ENCODE measurements at places on chromosomes 3 and 15.

- DNase-seq = no peak
Measured at GRCh38 chr15:57550640-57551039, 41.1 kb upstream of the MYZAP start.

DNA sequence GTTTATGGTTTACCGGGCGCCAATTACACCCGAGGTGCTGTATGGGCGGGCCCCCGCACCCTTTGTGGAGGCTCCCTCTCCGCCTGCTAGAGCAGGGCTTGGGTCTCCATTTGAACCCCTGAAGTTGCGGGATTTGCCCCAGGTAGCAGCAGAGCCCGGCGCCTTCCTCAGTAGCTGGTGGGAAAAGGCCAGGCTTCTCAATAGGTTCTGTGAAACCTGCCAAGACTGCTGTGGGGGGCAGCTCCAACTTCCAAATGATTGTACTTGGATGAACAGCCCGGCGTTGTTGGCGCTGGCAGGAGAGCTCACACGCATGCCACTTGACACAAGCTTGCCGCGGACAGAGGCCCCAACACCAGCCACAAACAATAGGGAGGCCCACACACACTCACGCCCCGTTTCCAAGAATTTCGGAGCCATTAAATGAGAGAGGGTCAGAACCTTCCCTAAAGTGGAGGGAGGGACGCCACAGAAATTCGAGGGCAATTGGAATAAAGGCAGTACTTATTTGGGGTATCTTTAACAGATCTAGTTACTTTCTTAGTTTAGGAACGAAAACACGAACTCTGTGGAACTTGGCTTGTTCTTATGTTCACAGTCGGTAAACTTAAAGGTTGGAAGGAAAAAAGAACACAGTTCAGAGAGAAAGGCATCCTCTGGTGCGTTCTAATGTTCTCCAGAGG is 1.4 kb downstream of the EPHB3 start:
- no peak for DNase-seq

DNA sequence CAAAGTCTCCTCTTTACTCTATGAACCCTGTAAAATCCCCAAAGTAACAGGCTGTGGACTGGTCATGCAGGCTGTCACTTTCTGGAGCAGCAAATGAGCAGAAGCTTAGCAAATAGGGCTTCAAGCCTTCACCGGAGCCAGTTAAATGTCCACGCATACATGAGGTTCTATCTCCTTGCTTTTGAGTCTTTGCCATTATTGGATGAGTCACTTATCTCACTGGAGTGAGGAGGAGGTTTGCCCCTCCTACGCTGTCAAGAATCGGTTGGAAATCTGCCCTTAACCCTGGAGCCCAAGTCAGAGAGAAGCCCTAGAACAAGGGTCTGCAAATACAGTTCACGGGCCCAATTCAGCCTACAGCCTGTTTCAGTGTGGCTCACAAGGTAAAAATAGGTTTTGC is 126.1 kb upstream of the CTNNB1 start:
- DNase-seq = no peak

DNA sequence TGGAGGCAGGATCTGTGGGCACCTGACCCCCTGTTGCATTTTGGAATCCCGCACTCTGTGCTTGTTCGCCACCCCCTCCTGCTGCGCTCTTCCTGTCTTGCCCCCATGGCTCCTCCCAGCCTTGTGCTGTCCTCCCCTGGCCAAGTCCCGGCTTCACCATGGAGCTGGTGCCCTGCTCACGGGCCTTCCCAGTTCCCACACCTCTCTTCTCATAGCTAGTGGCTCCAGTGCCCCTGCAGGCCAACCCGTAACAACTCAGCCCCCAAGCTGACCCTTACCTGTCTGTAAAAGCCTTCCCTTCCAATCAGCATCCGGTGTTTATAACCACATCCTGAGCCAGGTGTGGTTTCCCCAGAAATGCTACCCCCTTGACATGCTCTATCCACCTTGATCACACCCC is 407.7 kb upstream of the C2CD4B start:
- DNase-seq = no peak

DNA sequence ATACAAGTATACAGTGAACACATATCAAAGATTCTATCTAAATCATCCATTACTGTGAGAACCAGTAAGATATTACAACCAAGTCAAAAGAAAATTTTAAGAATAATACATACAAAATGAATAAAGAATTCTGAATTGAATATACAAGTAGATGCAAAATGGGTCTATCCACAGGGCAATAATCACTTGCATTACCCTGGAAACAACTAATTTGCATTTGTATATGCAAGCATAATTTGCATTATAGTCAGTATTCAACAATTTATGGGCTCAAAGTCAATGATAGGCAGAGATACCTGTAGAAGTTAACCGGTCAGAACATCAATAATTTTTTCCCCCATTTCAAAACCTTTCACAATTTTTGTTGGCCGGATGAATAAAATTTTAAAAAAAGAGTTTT is 512.2 kb upstream of the ALCAM start:
- DNase-seq = no peak

GRCh38 chr15:77373441-77373840 is 46.5 kb downstream of the PEAK1 start:
- no peak for DNase-seq

GRCh38 chr3:81910244-81910852 is 148.9 kb upstream of the GBE1 start:
- no peak for DNase-seq

- DNase-seq = no peak
Measured at GRCh38 chr15:71085809-71086208, 29.5 kb upstream of the THSD4 start.

DNA sequence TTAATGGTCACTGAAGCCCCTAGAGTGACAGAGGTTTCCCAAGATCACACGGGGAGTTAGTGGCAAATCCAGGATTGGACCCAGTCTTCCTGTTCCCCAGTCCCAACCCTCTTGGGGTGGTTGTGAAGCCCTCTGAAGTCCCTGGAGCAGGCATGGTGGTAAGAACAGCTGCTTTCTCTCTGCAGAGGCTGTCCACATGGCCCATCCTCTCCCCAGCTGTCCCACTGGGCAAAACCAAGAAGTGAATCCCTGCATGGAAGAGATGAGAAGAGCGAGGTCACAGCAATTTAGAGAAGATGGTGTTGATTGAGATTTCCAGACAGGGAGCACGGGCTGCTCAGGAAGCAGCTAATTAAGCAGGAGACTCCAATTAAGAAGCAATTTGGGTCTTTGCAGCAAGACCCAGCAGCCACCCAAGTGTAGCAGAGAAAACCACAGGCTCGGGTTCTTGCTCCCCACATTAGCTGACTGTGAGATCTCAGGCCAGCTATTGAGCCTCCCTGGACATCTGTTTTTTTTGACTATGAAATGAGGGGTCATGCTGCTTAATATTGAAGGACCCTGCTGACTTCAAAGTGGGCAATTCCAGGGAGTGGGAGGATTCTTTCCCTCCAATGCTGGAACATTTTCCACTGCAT is 14.8 kb upstream of the HDAC11 start:
- DNase-seq = no peak

- peak; percentile 87 for DNase-seq
Measured at GRCh38 chr3:184786280-184786941, 25.6 kb upstream of the VPS8 start.

GRCh38 chr3:149395107-149396089 is 17.9 kb upstream of the TM4SF1 start:
- peak; percentile 36 for DNase-seq

GRCh38 chr3:156037356-156037755 is 83.0 kb upstream of the KCNAB1 start:
- DNase-seq = no peak

GRCh38 chr3:131608741-131609140 is 106.0 kb upstream of the MRPL3 start:
- DNase-seq = no peak

DNA sequence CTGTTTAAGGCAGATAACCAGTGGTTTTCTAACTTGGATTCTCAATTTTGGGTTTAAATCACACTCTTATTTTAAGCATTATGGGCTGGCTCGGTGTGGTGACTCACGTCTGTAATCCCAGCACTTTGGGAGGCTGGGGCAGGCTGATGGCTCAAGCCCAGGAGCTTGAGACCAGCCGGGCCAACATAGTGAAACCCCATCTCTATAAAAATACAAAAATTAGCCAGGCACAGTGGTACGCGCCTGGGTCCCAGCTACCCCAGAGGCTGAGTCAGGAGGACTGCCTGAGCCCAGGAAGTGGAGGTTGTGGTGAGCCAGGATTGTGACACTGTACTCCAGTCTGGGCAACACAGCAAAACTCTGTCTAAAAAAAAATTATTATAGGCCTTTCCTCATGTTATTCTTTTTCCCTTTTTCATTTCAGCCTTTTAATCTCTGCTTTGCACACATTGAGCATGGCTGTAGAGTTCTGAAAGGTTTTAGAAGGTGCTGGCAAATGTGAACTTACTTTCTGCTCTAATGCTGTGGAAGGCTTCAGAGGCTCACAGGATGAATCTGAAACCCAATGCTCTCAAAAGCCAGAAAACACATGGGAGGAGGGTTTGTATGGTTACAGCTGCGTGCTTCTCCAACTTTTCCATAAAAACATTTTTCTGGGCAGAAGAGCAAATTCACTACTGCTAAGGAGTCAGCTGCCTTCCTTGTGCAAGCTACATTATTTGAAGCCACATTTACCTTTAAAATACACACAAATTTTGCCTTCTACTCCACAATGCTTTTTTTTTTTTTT is 32.5 kb downstream of the CHAC1 start:
- no peak for DNase-seq

DNA sequence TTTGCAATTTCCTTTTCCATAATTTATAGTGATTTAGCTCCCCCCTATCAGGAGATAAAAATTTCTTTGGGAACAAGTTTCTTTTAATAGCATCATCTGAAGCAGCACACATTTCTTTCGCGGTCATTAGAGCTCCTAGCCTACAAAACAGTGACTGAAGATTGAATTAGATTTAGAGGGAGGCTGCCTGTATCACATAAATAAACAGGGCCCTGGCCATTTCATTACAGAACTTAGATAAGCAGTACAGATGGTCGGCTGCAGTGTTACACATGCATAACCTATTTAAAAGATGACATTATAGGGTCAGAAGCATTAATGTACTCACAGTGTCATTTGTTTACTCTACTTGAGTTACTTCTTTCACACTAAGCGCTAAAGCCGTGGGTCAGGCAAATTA is 81.4 kb upstream of the SLC25A26 start:
- no peak for DNase-seq

DNA sequence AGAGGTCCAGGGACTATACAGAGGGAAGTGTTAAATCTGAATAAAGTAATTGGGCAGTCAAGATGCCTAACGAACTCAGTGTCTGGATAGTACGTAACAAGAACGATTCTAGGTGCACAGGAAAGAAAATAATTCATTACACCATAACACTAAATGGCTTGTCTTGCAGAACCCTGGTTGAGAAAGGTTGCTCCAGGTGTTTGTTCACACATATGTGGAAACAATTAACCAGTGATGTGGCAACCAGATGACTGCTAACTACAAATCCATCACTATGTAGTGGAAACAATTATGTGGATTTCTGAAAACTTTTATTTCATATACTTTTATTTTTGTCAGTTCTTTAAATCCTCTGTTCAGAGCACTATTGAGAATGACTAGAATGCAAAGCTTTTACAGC is 10.4 kb upstream of the HDC start:
- no peak for DNase-seq

DNA sequence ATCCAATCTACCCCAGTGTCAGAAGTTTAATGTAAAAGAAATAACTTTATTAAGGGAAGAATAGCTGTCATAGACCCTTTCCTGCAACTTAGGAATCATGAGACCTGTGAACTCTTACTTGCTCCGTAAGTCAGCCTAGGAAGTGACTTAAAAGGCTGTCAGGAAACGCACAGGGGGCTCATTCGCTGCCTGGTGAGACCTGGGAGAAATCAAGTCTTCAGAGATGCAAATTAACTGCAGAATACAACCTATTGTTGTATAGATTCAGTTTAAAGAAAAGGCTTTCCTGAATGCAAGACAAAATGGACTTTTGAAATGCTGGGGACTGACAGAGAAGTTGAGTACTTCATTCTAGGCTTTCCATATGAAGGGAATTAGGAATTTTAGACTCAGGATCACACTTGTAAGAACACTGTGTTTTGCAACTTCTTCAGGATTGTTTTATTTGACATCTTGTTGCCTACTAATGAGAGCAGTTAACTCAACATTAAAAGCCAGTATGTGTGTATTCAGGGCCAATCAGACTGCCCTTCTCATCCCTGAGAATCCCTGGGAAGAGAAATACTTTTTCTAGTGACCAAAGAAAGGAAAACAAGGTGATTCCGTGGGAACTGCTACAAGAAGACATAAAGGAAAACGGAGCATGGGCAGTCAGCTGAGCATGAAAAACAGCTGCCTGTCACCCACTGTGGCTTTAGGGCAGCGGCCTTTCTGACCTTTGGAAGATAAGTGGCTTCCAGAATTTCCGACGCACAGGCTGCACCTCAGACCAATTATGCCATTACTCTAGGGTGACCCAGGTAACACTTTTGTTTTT is 18.5 kb upstream of the DPPA4 start:
- DNase-seq = no peak

GRCh38 chr3:72390841-72391240 is 457.4 kb downstream of the SHQ1 start:
- peak; percentile 58 for DNase-seq

- DNase-seq = no peak
Measured at GRCh38 chr15:58486564-58486963, 54.8 kb downstream of the LIPC start.

DNA sequence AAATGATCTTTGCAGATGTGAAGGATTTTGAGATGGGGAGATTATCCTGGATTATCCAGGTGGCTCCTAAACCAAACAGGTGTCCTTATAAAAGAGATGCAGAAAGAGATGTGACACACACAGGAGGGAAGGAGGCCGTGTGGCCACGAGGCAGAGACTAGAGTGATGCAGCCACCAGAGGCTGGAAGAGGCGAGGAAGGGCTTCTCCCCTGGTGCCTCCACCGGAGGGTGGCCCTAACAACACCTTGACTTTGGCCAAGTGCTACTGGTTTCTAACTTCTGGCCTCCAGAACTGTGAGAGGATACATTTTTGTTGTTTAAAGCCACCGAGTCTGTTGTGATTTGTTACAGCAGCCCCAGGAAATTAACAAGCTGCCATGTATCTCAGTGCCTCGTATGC is 127.1 kb downstream of the ASB7 start:
- no peak for DNase-seq

DNA sequence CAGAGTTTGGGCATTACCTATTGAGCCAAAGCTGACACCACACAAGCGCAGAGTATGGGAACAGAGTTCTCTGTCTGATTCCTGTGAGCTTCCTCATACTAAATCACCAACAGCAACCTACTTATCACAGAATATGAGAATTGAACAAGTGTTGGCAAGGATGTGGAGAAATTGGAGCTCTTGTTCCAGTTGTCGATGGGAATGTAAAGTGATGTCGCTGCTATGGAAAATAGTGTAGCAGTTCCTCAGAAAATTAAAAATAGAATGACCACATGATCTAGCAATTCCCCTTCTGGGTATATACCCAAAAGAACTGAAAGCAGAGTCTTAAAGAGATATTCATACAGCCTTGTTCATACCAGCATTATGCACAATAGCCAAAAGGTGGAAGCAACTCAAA is 33.4 kb downstream of the CD86 start:
- no peak for DNase-seq

DNA sequence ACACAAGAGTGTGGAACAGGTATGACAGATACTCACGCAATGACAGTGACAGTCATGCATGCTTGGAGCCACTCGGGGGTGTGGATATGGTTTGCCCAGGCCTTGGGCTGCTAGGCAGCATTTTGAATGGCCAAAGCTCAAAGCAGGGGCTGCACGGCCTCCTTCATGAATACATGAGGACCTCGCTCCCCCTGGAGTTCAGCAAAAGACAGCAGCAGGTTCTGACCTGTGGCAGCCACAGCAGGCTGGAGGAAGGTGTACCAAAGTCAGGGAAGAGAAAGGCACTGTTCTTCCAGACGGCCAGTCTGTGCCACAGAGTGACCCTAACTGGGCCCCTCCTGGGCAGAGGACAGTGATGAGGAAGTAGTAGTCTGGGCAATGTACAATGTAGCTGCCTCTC is 88.2 kb upstream of the C2CD4B start:
- DNase-seq = no peak
